Sigmoid colon (tissue), 7 donors: ENCODE measurements at places on chromosomes 5 and 9. TPM values are rescaled to one million over a fixed set of nuclear protein-coding genes. Genes with fewer than 3 reads are reported as not detected.

Gene SLC6A19
- total RNA-seq: not detected

Gene IFNE
- total RNA-seq: not detected

Gene ZNF366
- total RNA-seq: 1.8 TPM

Gene GTF3C5
- total RNA-seq: 47.1 TPM

Gene GRM6
- not detected for total RNA-seq
